Muscle of arm (tissue), 14 donors: ENCODE measurements at places on chromosomes 3 and 15. TPM values are rescaled to one million over a fixed set of nuclear protein-coding genes. Genes with fewer than 3 reads are reported as not detected.

The DAZL gene
- not detected for polyA plus RNA-seq

The ALPK3 gene
- 99.9 TPM for polyA plus RNA-seq

The ALDH1L1 gene
- polyA plus RNA-seq, result 0.49 TPM

The AHSG gene
- 0.13 TPM for polyA plus RNA-seq

The HCLS1 gene
- polyA plus RNA-seq, result 33.2 TPM

The KIF15 gene
- not detected for polyA plus RNA-seq

The FBXW12 gene
- polyA plus RNA-seq, result 0.11 TPM

The SPPL2A gene
- 63.3 TPM for polyA plus RNA-seq

The CACNA1D gene
- not detected for polyA plus RNA-seq

The KNG1 gene
- 0.22 TPM for polyA plus RNA-seq

The ZDHHC23 gene
- 1.2 TPM for polyA plus RNA-seq

The PIERCE2 gene
- polyA plus RNA-seq, result 1.6 TPM

The GOLGA8G gene
- polyA plus RNA-seq, result not detected

The TUSC7 gene
- polyA plus RNA-seq, result not detected

The C3orf85 gene
- not detected for polyA plus RNA-seq

The NR2E3 gene
- 2.0 TPM for polyA plus RNA-seq

The MTFMT gene
- polyA plus RNA-seq, result 10.3 TPM

The SEMA3B gene
- polyA plus RNA-seq, result not detected

The FSTL1 gene
- 927 TPM for polyA plus RNA-seq

The WDR53 gene
- polyA plus RNA-seq, result 12.4 TPM

The CAND2 gene
- 33.8 TPM for polyA plus RNA-seq

The RTP4 gene
- not detected for polyA plus RNA-seq

The TGM5 gene
- not detected for polyA plus RNA-seq

The AGBL1 gene
- 13.2 TPM for polyA plus RNA-seq

The MCTP2 gene
- polyA plus RNA-seq, result 10.1 TPM

The C3orf38 gene
- polyA plus RNA-seq, result 23.0 TPM

The ACP3 gene
- 1.5 TPM for polyA plus RNA-seq

The CYP8B1 gene
- polyA plus RNA-seq, result 0.10 TPM

The CX3CR1 gene
- 5.3 TPM for polyA plus RNA-seq

The ZNF385D gene
- polyA plus RNA-seq, result 30.2 TPM

The STOML1 gene
- polyA plus RNA-seq, result 46.2 TPM

The GOLGA6L4 gene
- not detected for polyA plus RNA-seq

The PYGO1 gene
- polyA plus RNA-seq, result 10.4 TPM

The GOLGA8O gene
- 0.11 TPM for polyA plus RNA-seq

The PLS1 gene
- polyA plus RNA-seq, result 15.6 TPM

The SV2B gene
- 3.1 TPM for polyA plus RNA-seq

The ABHD17C gene
- not detected for polyA plus RNA-seq

The WDR49 gene
- not detected for polyA plus RNA-seq

The CPNE4 gene
- polyA plus RNA-seq, result 0.64 TPM

The ADGRG7 gene
- not detected for polyA plus RNA-seq

The CCR9 gene
- not detected for polyA plus RNA-seq

The MYO1E gene
- 39.3 TPM for polyA plus RNA-seq

The PLAAT1 gene
- 27.9 TPM for polyA plus RNA-seq

The GLDN gene
- 0.48 TPM for polyA plus RNA-seq

The SMCO1 gene
- polyA plus RNA-seq, result not detected

The HIGD2B gene
- not detected for polyA plus RNA-seq
